Ammon's horn (tissue), 1 donor: ENCODE measurements at places on chromosomes 1 and 21.

DNA sequence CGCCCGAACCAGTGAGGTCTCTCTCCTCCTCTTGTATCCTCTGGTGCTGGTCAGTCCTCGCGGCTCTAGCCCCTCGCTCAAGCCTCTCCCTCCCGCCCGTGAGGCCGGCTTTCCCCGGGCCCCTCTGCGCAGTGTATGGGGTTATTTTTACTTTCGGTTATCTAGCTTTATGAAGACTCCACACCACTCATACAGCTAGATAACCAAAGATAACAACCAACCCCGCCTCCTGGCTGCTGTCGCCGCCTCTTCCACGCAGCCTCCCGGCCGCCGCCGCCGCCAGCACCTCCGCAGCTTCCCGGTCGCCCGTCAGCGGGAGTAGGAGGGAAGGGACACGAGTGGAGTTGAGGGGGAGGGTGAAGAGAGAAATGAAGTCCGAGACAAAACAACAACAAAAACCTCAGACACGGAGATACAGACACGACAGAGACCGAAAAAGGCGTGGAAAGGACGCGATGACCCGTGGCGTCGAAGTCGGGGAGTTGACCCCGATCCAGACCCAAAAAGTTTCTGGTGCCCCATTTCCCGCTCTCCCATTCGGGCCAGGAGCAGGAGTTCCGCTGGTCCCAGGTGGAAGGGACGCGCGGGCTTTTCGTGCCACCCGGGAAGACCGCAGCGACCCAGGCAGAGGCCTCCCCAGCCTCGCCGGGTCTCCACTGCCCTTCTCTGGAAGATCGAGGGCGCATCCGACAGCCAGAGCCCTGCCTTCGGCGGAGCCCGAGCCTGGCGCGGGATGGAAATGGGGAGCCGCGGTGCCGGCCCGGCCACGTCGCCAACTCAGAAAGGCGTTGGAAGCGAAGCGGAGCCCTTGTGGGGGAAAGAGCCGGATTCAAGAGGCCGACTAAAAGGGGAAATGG, 51.4 kb downstream of the RHBG start:
- no peak for DNase-seq

DNA sequence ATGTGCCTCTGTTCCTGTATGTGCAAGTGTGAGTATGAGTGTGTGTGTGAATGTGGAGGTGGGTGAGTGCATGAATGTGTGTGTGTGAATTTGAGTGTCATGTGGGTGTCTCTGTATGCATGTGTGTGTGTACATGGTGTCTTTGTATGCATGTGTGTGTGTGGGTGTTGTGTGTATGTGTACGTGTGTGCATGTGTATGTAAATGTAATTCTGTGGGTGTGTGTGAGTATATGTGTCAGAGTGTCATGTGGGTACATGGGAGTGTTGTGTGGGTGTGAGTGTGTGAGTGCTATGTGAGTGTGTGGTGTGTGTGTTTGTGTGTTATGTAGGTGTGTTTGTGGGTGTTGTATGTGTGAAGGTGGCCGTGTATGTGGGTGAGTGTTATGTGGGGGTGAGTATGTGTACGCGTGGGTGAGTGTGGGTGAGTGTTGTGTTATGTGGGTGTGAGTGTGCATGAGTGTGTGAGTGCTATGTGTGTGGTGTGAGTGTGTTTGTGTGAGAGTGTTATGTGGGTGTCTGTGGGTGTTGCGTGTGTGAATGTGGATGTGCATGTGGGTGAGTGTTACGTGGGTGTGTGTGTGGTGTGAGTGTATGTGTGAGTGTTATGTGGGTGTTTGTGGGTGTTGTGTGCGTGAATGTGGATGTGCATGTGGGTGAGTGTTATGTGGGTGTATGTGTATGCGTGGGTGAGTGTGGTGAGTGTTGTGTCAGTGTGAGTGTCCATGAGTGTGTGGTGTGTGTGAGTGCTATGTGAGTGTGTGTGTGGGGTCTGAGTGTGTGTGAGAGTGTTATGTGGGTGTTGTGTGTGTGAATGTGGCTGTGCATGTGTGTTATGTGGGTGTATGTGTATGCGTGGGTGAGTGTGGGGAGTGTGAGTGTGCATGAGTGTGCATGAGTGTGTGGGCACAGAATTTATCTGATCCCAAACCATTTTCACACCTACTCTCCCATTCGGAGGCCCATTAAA, 36.6 kb upstream of the NID1 start:
- no peak for DNase-seq

DNA sequence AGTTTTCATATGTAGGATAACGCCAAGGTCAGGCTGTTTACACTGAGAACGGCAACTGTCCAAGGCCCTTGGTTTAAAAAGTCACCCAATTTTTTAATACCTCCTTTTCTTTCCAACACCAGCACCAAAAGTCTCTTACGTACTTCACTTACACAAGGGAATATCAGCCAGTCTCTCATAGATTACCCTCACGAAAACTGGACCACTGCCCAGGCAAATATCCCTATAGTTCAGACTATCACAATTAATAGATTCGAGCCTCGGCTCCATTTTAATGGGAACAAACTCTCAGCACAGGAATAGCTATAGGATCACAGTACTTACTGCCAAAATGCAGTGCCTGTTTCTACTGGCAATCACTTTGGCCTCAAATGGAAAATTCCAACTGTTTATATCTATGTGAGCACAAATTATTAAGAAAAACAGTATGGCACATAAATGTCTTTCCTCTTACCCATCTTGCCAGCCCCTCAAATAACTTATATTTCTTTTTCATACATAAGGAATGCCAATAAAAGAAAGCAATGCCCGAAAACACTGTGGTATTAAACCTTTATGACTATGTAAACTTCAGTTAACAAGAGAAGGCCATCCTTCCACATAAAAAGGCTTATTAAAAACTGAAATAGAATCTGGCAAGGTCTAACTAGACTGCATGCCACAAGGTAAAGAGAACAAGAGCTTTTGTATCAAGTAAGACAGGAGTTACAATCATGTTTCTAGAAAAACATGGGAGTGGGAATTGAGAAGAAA, 97.8 kb downstream of the SLC45A1 start:
- no peak for DNase-seq

- DNase-seq: no peak
Measured at GRCh38 chr1:117959364-117959763, 29.8 kb downstream of the WDR3 start.

- no peak for DNase-seq
Measured at GRCh38 chr1:53683986-53684740, 54.8 kb downstream of the GLIS1 start.

- no peak for DNase-seq
Measured at GRCh38 chr1:66217021-66217420, 316.9 kb upstream of the SGIP1 start.

GRCh38 chr1:212951126-212951946, 995 bp downstream of the VASH2 start:
- DNase-seq: no peak

DNA sequence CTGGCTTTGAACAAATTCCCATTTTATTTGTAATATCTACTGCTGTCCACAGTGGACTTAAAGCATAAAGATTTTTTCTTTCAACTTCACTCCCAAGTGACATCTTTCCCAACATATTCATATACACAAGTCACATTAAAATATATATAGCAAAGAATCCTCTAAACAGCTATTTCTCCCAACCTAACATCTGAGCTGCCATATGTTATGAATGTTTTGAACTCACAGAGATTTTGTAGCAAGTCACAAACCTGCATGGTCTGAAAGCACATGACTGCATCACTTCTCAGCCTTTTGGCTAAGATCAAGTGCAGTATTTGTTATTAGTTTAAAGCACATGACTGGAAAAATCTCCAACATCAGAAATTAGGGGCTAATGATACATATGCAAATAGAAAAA, 7.7 kb upstream of the HFM1 start:
- DNase-seq: no peak

DNA sequence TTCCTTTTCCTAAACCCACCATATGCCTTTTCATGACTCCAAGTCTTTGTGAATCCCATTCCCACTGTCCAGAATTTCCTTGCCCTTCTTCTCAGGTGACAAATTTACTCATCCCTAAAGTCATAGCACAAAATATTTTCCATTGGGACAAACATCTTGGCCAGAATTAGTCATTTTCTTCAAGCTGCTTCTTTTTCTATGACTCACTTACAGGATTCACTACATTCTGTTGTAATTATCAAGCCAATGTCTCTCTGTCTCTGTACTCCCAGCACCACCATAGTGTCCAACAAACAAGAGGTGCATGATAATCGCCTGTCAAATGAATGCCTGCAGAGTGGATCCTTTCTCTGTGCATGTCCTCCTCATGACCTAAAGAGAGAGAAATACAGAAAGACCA, 37.8 kb downstream of the SGIP1 start:
- no peak for DNase-seq

- no peak for DNase-seq
Measured at GRCh38 chr1:232111611-232112010, 485.0 kb downstream of the DISC1 start.

DNA sequence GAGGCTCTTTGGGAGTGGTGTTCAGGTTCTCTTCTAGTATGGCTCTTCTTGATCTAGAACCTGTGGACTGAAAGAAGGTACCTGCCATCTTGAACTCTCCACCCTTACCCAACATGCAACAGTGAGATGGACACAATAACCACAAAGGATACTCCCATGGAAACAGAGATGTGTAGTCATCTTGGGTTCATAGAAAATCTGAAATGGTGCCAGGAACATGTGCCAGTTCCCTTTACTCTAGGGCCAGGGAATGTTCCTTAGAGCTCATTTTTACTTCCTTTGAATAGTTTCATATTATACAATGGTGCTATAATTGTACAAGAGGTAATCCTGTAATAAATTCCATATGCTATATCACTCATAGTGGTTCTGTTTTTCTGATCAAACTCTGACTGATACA, 13.2 kb upstream of the SCYL3 start:
- no peak for DNase-seq

DNA sequence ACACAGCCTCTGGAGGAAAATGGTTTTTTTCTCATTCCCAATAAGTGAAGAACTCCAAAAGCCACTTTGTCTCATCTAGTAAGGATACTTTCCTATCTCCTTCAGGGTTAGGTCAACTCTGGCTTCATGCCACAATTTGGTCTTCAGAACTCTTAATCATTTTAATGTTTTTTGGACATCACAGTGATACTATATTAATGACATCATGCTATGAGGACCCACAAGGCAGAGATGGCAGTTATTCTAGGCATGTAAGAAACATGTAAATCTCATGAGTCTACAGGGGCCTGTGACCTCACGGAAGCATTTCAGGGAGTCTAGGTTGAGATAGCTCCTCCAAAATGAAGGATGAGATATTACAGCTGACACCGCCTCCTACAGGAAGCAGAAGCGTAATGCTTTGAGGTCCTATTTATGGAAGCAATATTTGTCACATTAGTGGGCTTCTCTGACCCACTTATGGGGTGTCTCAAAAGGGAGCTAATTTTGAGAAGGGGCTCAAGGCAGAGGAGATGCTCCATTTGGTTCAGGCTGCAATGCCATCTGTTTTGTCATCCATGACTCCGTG, 5.0 kb upstream of the GPR137B start:
- no peak for DNase-seq

- no peak for DNase-seq
Measured at GRCh38 chr1:66013371-66013770, 220.7 kb downstream of the PDE4B start.

- DNase-seq: no peak
Measured at GRCh38 chr1:193087893-193088292, 17.3 kb downstream of the GLRX2 start.
